ENCODE measurements at places on chromosomes 6 and 20.

DNA sequence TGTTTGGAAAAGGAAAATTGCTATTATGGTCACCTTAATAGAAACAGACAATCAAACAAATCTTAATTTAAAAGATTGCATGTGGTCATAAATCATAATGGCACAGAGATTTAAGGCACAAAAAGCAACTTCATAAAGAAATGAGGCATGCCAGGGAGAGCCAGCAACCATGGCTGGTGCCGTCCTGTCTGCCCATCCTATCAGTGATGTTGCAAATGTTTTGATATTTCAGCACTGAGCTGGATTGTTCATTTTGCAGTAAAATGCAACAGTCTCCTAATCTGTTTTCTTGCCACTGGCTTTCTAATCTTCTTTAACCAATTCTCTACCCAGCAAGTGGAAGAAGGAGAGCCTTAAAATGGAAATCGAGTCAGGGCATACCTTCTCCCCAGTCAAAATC lies 249.8 kb downstream of the SAMD5 start:
- no peak for DNase-seq

DNA sequence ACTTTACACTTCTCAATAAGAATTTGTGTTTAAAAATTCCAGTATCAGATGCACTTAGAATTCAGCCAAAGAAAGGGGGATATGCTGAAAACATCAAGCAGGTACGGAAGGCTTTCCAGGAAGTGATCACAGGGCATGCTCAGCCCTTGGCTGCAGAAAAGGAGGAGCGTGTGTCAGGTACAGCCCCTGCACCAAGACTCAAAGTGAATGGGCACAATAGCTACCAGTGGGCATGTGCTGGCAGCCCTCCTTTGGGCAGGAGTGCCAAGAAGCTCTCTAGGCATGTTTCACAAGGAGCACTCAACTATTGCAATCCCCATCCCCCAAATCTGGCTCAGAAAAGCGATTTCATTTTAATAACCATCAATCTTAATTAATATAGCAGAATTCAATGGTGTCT lies 298.8 kb downstream of the GMDS start:
- no peak for DNase-seq

GRCh38 chr6:75205776-75206575 lies at the start of gene COL12A1:
Gene COL12A1 (minus strand): TSS chr6:75206053. CDS start chr6:75202792, 3,261 bp downstream.
- DNase-seq: no peak

- DNase-seq: no peak
Measured at GRCh38 chr20:18223409-18223808, 64.9 kb upstream of the ZNF133 start.

GRCh38 chr6:45031601-45032000 lies 296.5 kb upstream of the RUNX2 start:
- DNase-seq: no peak

GRCh38 chr6:2917065-2917464 lies 14.0 kb upstream of the SERPINB9 start:
- no peak for DNase-seq

GRCh38 chr6:44117397-44118128 lies 9.7 kb downstream of the MRPL14 start:
- DNase-seq: no peak

- DNase-seq: no peak
Measured at GRCh38 chr6:139172567-139172966, 37.7 kb downstream of the HECA start.

DNA sequence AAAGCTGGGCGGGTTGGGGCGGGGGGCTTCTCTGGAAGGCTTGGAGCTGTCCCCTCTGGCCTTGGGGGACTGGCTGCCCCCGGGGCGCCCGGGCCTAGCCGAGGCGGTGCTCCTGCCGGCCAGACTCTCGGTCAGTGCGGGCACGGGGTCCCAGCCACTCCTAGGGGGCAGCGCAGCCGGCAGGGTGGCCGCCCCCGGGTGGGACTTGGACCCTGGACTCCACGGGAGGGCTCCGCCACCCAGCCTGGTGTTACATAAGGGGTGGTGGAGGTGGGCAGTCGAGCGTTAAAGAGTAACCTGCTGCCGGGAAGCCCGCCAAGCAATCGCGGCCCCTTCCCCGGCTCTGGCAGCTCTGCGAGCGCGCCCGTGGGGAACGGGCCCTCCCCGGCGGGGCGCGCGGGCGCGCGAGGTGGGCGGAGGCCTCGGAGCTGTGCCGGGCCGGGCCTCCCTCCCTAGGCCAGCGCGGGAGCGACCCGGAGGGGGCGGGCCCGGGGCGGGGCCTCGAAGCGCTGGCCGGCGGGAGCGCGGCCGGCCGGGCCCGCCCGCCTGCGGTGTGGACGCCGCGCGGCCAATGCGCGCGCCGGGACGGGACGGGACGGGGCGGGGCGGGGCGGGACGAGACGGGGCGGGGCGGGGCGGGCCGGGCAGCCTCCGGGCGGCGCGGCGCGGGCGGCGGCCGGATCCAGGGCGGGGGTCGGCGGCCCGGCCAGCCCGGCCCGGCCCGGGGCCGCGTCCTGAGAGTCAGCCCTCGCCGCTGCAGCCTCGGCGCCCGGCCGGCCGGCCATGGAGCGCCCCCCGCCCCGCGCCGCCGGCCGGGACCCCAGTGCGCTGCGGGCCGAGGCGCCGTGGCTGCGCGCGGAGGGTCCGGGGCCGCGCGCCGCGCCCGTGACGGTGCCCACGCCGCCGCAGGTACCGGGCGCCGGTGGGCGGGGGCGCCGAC lies at the start of gene SLC2A4RG:
Gene SLC2A4RG (plus strand): TSS at position 647 of the 940 bp plus-strand sequence. CDS start 137 bp downstream, at position 784.
- DNase-seq: peak; percentile 75

- no peak for DNase-seq
Measured at GRCh38 chr20:43507150-43508080, at the start of gene L3MBTL1. Gene L3MBTL1 (plus strand): TSS chr20:43507697. CDS start chr20:43513504, 5,807 bp downstream.

DNA sequence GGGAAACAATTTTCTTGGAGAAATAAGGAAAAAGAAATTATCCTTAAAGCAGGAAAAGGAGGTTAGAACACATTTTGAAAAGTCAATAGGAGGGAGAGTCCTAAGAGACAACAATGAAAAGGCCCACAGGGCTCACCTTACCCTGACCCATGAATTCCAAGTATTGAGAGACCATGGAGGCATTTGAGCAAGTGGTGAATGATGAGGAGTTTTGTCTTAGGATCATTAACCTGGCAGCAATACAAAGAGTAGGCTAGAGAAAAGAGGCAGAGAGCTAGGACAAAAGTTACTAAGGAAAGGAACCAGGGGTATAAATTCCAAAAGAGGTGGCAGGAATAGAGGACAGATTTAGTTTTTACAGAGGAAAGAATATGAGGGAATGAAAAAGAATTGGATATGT lies 44.7 kb downstream of the PACRG start:
- no peak for DNase-seq

GRCh38 chr6:145705561-145705960 lies 29.8 kb downstream of the EPM2A start:
- no peak for DNase-seq

DNA sequence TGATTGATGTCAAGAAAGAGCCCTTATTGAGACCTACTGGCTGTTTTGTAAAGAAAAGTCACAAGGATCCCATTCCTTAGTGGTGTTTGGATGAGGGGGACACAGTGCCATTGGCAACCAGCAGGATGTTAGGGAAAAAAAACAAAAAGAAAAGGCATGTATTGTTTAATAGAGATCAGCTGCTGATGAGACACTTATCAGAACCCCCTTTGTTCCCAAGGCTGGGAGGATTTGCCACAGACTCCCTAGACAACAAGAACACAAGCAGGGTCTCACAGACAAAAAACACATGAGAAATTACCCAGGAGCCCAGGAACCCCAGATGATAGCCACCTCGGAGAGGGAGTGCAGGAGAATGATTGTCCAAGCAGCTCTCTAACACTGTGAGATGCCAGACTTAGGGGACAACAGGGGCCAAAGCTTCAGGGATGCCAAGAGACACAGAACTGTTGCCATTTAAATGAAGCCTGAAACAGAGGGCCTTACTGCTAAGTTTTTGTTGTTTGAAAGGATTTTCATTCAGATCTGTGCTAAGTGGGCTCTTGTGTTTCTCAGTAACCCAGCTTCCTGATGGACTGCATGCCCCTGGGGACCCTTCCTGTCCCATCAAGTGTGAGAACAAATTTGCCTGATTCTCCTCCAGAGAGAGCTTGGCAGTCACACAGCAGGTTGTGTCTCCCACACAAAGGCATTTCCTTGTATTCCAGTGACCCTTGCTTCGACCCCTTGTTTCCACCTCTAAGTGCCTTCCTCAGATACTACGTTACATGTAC lies 48.7 kb upstream of the HEY2 start:
- no peak for DNase-seq

DNA sequence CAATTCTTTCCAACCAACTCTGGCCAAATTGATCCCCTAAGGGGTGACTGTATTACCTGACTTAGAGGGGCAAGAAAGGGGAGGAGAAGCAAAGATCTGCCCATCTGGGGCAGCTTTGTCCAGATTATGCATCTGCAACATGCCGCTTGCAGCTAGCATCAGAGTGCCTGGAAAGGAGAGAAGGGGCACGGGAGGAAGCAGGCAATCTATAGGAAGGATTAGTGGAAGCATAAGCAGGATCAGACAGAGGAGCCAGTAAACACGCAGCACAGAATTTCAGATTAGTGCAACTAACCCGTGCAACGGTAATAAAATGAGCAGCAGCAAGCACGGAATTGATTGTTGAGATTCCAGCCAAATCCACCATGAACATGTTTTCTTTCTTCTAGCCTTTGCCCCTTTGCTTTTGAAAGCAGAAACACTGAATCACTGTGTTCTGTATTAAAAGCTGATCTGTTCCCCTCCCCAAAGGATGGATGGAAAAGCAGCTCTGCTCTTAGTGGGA lies 643.6 kb upstream of the CHD6 start:
- no peak for DNase-seq

GRCh38 chr6:16568128-16568527 lies 193.1 kb downstream of the ATXN1 start:
- DNase-seq: no peak

- no peak for DNase-seq
Measured at GRCh38 chr6:158068893-158069799, 87.5 kb downstream of the SYNJ2 start.

DNA sequence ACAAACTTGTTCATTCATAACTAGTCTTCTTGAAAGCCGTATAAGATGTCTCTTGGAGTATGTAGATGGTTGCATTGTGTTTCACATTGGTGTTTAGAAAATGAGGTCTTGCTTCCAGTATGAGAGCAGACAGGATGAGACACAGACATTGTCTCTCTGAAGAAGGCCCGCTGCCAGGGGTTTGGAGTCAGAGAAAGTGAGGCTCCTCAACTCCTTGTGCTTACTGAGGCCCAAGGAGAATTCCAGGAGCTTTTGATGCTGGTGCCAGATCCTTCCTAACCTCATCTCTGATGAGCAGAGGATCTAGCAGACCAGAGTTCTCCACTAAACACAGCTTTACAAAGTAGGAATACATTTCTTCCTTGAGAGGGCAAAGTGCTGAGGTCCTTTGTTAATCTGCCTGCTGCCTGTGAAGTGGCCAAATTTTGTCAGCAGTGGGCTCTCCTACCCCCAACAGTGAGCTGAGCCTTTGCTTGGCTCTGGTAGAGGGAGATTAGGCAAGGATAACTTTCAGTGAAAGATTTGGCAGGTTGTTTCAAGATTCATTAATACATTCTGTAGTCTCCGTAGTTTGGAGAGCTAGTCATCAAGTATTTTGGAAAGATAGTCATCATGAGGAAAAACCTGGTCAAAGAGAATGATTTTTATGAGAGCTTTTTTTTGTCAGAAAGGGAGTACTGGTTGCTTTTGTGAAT lies 9.7 kb downstream of the MAPRE1 start:
- no peak for DNase-seq

- DNase-seq: peak; percentile 13
Measured at GRCh38 chr20:35171753-35172433, at the start of gene PROCR. Gene PROCR (plus strand): TSS chr20:35172072. CDS start chr20:35172155, 83 bp downstream.

GRCh38 chr6:127118298-127119101 lies at the start of gene RSPO3:
Gene RSPO3 (plus strand): TSS chr6:127118671. CDS start chr6:127119193, 522 bp downstream.
- DNase-seq: no peak

Measured in DND-41 (cell line).